ENCODE measurements at places on chromosomes 4 and X.

DNA sequence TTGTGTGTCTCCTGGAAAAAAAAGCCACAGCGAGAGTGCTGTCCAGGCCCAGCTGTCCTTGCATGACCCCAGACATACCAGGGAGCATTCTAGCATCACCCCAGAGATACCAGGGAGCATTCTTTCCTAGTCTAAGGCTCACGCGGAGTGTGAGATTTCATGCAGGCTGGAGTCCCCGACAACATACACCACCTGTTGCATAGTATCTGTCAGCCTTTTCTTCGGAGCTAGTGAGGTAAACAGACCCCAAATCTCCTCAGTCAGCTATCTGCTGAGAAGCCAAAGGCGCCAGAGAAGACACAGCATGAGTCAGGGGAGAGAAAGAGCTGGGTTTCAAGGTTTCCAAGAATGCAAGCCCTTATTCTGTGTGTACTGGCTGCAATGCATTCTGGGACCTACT lies 23.1 kb upstream of the ZXDA start:
- no peak for DNase-seq

DNA sequence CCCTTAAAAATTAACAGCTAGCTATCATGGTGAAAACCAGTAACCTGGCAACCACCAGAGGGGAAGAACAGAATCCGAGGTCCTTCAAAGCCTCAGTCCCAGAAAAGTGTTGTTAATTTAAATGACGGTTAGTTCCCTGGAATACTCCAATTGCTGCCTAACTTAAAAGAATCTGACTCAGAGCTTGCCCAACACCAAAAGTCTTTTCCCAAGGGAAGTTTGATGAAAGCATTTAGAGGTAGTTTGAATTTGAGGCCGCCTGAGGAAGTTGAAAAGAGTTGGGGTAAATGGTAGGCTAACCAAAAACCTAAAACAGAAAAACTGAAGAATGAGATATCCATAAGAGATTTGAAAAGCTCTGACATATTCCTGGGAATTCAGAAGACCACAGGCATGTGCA lies 46.6 kb downstream of the IL13RA2 start:
- DNase-seq = no peak

GRCh38 chr4:120617171-120617570 lies 305.4 kb downstream of the PRDM5 start:
- DNase-seq = no peak

- no peak for DNase-seq
These were observed 18.0 kb downstream of the TBL1X start for GRCh38 chrX:9482837-9483236.

- DNase-seq = no peak
These were observed 7.6 kb upstream of the VEGFD start for GRCh38 chrX:15391850-15392249.

- no peak for DNase-seq
These were observed 302.4 kb downstream of the TEX13A start for GRCh38 chrX:104918122-104918521.

DNA sequence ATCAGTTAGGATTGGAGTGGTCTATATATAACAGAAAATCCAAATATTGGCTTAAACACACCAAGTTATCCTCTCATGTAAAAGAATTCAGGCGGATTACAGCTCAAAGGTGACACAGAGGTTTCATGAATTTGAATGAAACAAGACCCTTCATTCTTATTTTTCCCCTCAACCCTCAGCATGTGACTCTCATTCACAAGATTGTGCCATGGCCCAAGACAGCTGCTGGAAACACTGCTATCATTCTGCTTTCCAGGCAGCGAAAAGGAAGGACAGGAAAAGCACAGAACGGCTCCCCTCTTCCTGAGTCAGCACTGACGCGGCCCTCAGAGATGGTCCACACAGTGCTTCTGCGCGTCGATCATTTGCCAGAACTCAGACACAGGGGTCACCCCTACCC lies 891.0 kb upstream of the FRG1 start:
- no peak for DNase-seq

DNA sequence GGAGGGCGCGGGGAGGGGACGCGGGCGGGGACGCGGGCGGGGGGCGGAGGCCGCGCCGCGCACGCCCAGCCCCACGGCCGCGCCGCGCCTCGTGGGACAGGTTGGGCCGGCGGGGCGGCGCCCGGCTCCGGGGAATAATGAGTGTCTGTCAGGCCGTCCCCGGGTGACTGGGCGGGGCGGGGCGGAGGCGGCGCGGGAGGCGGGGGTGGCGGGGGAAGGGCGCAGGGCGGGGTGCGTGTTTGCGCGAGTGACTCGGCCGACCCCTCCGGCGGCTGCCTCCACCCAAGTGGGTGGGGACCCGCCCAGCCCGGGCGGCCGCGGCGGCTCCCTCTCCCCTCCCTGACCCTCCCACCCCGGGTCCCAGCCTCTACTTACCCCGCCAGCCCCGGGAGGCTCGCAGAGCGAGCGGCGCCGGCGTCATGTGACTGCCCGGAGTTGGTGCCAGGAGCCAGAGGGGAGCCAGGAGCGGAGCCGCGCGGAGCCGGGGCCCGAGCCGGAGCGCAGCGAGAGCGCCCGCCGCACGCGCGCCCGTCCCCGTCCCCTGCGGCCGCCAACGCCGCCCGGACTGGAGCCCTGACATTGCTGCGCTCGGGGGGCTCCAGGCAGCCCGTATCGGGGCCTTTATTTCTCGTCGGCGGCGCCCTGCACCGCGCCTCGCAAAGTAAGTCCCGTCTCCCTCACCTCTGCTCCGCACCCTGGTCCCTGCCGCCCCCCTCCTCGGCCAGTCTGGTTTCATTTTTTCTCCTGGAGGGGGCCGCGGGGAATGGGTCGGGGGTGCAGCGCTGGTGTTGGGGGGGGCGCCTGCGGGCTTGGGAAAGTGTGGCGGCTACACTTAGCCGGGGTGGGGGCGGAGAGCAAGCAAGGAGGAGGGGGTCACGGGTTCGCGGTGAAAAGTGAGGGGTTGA lies at the start of gene KLF3:
KLF3 (plus strand) TSS at position 399 of the 905 bp plus-strand sequence. CDS start 16,427 bp downstream, outside the sequence.
- peak; percentile 95 for DNase-seq

DNA sequence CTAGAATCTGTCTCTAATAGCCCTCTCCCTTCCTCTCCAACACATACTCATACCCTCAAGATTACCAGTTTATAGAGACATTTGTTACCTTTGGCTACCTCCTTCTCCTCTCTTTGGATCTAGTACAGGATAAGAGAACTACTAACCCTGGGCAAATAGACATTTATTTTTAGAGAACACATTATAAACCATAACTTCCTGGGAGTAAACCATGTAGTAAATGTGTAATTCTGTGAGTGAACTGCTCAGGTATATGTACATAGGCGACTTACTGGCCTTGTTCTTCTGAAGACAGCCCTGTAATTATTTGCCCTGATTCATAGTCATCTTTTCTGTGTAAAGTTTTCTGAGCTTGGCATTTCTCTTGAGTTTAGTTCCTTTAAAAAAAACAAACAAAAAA lies 94.2 kb downstream of the KDM6A start:
- DNase-seq = no peak

DNA sequence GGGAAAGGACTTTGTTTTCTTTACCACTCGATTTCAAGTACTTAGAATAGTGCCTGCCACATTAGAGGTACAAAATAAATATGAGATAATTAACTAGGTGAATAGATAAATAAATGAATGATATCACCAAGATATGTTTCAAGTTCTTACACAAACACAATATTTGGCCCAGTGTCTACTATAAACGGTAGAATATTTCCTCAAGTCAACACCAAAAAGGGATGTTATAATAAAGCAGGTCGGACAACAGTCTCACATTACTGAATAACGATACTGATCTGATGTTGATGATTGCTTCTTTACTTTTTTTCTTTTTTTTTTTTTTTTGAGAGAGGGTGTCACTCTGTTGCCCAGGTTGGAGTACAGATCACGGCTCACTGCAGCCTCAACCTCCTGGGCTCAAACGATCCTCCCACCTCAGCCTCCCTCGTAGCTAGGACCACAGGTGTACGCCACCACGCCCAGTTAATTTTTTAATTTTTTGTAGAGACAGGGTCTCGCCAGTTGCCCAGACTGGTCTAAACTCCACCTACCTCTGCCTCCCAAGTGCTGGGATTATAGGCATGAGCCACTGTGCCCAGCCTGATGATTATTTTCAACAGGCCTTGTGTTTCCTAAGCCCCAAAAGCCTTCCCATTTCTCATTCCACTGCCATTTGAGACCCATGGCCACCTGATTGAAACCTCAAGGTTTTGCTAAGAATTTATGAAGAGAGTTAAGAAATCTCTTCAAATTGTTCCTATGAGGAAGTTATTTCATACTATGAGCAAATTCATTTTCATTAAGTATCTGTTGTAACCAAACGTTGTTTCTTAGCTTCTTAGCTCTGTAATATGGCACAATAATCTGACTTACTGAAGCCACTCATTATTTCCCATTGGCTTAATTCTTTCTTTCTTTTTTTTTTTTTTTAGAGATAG lies 2.3 kb downstream of the MANBA start:
- DNase-seq = no peak

GRCh38 chr4:110620691-110621327 lies 2.1 kb downstream of the PITX2 start:
- no peak for DNase-seq

GRCh38 chr4:188550296-188550695 lies 411.1 kb downstream of the TRIML1 start:
- no peak for DNase-seq

GRCh38 chr4:102169345-102169744 lies 175.9 kb downstream of the SLC39A8 start:
- DNase-seq = no peak

- DNase-seq = no peak
These were observed 623.1 kb upstream of the CPEB2 start for GRCh38 chr4:14379183-14379582.

DNA sequence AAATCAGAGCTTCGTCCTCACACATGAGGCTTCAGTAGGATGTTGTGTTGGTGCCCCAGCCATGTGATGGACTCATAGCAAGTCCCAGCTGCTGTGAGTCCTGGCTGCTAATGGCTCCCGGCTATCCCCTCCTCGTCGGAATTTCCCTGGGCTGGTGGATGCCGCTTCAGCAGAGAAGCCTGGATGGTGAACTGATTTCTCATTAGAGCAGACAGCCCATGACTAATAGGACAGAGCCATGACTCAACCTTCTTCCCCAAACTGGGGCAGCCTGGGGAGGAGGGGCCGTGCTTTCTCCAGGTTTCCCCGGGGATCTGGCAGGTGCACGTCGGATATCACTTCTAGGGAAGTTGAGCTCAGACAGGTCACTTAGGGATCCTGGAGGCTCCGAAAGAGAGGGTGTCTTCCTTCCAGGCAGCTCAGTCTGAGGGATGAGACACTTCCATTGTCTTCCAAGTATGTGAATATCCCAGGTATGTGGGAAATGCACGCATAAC lies 112.7 kb downstream of the ASMT start:
- DNase-seq = no peak

DNA sequence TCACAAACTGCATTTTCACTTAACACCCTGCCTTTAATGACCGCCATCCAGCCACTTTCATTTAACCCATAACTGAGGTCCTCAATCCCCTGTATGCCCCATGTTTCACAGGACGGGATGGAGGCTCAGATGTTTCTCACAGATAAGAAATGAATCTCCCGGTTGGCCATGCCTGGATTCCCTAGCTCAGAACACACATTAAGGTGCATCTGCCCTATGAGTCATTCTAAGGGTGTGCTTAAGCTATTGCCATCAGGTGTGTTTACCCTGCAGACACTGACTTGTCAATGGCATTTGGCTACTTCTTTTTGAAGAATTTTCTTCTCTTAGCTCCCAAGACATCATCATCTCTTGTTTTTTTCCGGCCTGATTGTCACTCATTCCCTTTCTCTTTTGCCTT lies 222.6 kb upstream of the SMIM31 start:
- no peak for DNase-seq

DNA sequence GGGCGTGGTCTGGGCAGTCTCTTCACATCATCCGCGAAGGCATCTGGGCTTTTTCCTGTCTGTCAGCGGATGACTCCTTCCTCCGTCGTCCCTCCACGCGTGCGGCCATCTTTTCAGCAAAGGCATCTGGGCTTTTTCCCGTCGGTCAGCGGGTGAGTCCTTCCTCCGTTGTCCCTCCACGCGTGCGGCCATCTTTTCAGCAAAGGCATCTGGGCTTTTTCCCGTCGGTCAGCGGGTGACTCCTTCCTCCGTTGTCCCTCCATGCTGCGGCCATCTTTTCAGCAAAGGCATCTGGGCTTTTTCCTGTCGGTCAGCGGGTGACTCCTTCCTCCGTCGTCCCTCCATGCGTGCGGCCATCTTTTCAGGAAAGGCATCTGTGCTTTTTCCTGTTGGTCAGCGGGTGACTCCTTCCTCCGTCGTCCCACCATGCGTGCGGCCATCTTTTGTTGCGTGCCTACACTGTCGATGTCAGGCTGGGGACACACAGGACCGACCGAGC lies 12.3 kb upstream of the TMEM271 start:
- DNase-seq = no peak

DNA sequence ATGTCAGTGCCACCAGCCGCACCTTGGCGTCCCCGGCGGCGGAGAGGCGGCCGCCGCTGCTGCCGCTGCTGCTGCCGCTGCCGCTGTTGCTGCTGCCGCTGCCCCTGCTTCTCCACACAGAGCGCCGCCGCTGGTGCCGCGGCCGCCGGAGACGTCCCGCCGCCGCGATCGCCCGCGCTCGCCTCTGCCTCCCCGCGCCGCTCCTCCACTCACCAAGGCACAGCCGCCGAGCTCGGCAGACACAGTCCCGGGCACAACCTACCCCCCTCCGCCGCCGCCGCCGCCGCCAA lies at the start of gene PPP3CA:
PPP3CA (minus strand) TSS at position 260 of the 290 bp plus-strand sequence.
- DNase-seq = no peak

GRCh38 chr4:40453912-40454311 lies 118.8 kb downstream of the CHRNA9 start:
- DNase-seq = no peak

GRCh38 chr4:152635851-152636250 lies 43.9 kb downstream of the TMEM154 start:
- no peak for DNase-seq

DNA sequence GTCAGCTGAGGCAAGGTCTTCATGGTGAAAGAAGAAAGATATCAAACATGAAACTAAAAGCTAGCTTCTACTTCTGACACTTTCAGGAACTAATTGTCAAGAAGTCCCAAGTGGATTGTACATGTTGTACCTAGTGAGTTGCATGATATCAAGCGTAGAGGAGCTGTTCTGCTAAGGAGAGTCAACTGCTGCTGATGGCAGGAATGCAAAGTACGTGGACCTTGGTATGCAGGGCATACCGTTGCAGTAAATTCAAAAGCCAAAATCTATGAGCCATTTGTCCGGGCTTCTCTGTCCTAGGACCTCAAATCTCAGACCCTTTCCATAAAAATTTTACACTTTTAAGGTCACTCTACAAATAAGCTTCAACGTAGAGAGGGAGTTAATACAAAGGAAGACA lies 446.2 kb downstream of the KCTD8 start:
- no peak for DNase-seq

DNA sequence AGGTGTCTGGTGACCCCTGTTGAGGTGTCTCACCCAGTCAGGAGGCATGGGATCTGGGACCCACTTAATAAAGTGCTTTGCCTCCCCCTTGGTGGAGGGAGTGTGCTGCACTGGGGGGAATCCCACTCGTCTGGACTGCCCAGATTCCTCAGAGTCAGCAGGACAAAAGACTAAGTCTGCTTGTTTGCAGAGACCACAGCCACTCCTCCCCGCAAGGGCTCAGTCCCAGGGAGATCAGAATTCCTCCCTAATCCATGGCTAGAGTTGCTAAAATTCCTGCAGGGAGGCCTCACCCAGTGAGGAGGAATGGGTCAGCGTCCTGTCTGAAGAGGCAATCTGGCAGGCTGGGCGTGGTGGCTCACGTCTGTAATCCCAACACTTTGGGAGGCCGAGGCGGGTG lies 442.2 kb downstream of the PABPC4L start:
- DNase-seq = no peak

Measured in CD4-positive, alpha-beta T cell treated with Interleukin-4 for 1 hour (primary cell).